NCI-H2081 (cell line): ENCODE measurements at places on chromosomes 4 and X.

DNA sequence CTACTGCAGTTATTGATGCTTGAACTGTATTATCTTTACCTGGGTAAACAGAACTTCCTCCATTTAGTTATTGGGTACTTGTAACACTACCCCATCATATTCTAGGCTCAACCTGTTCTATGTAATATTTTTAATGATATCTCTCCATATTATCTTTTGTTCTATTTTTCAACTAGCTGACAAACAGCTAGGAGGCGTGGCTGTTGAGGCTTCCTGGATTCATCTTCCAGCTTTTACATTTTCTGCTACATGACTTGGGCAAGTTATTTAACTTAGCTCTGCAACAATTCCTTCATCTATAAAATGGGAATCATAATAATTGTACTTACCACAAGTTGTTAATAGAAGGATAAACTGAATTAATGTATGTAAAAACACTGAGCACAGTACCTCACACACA lies 349.3 kb downstream of the PTTG2 start:
- DNase-seq, result no peak

DNA sequence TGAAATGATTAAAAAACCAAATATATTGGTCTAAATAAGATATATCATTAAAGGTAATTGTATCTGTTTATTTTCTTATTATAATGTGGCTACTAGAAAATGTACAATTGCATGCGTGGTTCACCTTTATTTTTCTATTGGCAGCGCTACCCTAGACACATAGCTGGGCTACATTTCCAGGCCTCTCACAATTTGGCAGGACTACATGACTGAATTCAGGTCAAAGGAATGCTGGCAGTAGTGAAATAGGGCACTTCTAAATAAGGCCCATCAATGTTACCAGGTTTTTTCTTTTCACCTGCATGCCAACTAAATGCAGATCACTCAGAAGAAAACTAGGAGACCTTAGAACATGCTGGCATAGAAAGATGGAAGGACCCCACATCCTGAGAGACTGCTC lies 1072.9 kb upstream of the SLIT2 start:
- no peak for DNase-seq

DNA sequence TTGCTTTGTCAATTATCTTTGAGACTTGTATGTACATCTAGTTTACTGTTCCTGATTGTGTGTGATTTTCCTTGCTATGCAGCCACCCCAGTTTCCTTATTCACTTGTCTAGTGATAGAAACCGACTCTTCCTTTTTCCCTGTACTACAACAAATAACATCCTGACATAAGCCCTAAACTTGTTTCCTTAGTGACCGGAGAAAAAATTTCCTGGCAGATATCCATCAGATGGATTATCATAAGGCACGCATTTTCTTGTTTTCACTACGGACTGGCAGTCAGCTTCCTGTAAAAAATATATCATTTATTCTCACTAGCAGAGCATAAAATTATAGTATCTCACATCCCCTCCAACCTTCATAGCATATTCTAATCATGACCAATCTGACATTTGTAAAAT lies 410.7 kb downstream of the CENPC start:
- peak; percentile 4 for DNase-seq

GRCh38 chrX:75229774-75230173 lies 44.1 kb upstream of the UPRT start:
- DNase-seq, result no peak

GRCh38 chr4:93791570-93792195 lies 36.9 kb upstream of the ATOH1 start:
- peak; percentile 27 for DNase-seq
